Epithelial cell of proximal tubule (primary cell): ENCODE measurements at places on chromosomes 13 and 19. TPM values are rescaled to one million over a fixed set of nuclear protein-coding genes. Genes with fewer than 3 reads are reported as not detected.
A peak's percentile ranks its signal among the peaks of the same experiment; 100 is the strongest.

DNA sequence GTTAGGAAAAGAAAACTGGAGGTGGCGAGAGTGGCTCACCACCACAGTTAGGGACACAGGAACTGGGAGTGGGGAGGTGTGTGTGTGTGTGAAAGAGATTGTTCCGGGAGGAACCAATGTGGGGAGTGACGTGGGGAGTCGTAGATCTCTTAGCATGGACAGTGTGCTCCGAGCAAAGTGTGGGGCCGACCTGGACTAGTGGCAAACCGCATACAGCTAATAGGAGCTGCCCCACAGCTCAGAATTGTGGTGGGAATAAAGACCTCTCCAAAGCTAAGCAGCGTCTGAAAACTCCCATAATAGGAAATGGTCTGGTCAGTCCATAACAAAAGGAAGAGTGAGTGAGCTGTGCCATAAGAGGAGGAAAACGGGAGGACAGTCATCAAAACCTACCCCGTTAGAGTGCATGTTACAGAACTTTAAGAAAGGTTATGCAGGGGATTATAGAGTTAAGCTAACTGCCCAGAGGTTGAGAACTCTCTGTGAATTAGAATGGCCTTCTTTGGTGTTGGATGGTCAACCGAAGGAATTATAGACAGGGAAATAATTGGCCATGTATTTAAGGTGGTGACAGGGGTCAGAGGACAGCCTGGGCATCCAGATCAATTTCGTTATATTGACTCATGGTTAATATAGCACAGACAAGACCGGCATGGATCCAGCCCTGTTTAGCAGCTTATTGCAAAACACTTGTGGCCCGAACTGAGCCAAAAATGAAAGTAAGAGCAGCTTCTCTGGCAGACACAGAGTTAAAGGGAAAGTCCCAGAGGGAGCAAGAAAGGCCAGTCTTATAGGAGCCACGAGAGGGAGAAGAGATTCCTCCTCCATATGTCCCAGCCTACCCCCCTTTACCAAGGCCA lies 8.9 kb upstream of the SLC15A1 start:
- DNase-seq, result peak; percentile 46

Gene RINL
- 10.9 and 11.2 TPM in 2 replicates for total RNA-seq

DNA sequence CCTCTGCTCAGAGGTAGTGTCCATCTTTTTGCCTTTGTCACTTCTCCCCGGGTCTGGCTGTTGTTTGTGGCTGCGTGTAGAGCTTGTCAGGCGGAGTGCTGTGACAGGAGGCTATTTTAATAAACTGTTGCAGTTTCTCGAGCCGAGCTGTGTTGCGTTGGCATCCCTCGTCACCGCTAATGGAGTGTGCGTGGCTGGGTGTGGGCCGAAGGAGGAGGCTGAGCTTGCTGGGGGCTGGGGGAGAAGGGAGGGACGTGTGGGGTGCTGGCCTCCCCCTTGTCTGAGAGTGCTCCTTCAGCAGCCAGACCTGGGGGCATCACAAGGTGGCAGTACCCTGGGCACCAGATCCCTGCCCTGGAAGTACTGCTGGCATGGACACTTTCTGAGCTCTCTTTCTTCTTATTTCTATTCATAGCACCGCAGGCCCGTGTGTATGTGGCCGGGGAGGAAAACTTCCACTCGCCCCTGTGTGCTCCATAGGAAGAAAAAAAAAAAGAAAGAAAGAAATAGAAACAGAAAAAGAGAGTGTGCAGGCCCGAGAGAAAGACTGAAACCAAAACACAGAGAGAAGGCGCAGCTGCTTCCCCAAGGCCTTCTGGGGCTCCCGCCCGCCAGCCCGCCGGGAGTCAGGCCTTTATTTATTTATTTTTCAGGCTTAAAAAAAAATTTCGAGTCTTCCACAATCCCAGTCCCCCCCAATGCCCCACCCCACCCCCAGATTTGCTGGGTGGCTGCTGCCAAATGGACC lies 27.0 kb downstream of the NFIX start:
- no peak for DNase-seq

DNA sequence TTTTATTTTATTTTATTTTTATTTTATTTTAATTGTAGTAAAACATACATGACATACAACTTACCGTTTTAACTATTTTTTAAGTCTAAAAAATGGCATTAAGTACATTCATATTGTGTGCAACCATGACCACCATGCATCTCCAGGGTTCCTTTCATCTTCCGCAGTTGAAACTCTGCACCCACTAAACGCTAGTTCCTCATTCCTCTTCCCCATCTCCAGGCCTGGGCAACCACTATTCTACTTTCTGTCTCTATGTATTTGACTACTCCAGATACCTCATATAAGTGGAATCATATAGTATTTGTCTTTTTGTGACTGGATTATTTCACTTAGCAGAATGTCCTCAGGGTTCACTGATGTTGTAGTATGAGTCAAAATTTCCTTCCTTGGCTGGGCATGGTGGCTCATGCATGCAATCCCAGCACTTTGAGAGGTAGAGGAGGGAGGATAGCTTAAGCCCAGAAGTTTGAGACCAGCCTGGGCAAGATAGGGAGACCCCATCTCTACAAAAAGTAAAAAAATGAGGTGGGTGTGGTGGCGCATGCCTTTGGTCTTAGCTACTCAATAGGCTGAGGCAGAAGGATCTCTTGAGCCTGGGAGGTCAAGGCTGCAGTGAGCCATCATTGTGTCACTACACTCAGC lies 55.7 kb upstream of the ZNF507 start:
- DNase-seq, result no peak

Gene ZNF473
- 5.1 and 6.9 TPM in 2 replicates for total RNA-seq

Gene DMPK
- total RNA-seq, result 10.9 and 21.0 TPM in 2 replicates

Gene NRTN
- 0.69 and 0.94 TPM in 2 replicates for total RNA-seq

Gene ZNF90
- total RNA-seq, result 3.6 and 5.9 TPM in 2 replicates

DNA sequence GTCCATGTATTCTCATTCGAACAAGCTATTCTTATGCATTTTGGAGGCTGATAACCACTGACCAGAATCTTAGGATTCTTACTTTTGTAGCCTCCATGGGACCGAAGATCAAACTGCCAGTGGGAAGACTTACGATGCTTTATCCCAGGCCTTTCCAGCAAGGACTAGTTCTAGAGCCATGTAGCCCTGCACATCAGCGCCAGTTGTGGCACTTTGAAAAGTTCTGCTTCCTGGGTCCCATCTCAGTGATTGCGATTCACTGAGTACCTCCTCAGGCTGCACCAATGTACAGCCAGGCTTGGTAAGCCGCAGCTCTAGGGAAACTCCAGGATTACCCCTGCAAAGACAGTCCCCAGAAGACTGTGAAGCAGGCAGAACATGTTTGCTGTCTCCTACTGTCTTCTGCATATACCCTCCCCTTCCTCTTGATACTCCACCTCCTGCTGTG lies 18.9 kb upstream of the ENOX1 start:
- DNase-seq, result no peak
